ENCODE measurements at places on chromosomes 12 and 14.

DNA sequence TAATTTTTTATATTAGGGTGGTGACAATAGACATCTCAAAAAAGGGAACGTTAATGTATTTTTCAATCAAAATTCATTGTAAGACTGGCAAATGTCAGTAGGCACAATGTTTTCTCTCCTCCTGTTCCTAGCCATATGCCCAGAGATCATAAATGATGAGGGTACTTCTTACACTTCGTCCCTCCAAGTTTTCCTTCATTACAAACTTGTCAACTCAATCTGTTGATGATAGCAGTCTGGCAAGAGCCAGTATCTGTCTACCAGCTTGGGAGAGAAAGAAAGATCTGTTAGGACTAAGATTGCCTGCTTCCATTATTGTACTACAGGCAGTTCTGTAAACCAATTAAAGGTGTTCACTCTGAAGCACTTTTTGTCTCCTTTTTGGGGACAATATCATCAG, 130.9 kb upstream of the DAAM1 start:
- no peak for DNase-seq

DNA sequence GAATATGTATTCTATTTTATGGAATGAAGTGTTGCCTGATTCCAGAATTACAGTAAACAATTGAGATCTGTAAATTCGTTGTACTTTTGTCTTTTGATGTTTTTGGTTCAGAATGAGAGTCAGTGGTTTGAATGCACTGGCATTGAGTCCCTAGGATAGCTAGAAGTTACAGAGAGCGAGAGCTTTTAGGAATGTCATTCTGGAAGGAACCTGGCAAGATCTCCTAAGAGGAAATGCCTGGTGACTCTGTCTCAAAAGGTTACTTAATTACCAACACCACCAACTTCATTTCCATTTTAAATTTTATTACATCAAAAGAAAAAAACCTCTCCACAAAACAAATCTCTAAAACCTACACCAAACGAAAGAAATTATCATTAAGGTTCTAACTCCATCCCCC, 6.0 kb upstream of the CEBPE start:
- DNase-seq: no peak

- DNase-seq: no peak
Observed at GRCh38 chr12:67562513-67563287, 85.8 kb upstream of the DYRK2 start.

GRCh38 chr12:94282675-94283074, 134.3 kb downstream of the PLXNC1 start:
- peak; percentile 7 for DNase-seq

GRCh38 chr12:70928071-70928470, 7.5 kb upstream of the PTPRR start:
- DNase-seq: no peak

- no peak for DNase-seq
Observed at GRCh38 chr12:3667485-3667884, 85.4 kb downstream of the CRACR2A start.

GRCh38 chr12:122183588-122183940, 641 bp downstream of the LRRC43 start:
- no peak for DNase-seq

DNA sequence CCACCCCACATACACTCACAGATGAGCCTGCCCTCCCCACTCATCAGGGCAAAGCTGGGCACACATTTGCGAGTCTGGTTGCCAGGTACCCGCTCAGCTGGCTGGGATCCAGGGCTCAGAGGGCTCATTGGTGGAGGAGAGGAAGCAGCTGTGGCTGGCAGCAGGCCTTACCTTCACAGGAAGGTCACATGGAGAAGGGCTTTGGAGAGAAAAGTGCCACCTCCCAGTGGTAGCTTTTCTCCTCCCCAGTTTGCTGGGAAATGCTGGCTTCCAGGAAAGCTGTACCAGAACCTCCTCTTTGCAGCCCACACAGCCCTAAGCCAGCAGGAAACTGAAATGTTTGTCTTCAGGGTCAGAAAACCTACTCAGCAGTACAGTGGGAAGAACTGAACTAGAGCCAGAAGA, 55.6 kb downstream of the LGMN start:
- DNase-seq: no peak

- no peak for DNase-seq
Observed at GRCh38 chr14:68124050-68124449, 304.5 kb downstream of the RAD51B start.

- DNase-seq: no peak
Observed at GRCh38 chr12:106919910-106920544, 35.7 kb upstream of the TMEM263 start.

DNA sequence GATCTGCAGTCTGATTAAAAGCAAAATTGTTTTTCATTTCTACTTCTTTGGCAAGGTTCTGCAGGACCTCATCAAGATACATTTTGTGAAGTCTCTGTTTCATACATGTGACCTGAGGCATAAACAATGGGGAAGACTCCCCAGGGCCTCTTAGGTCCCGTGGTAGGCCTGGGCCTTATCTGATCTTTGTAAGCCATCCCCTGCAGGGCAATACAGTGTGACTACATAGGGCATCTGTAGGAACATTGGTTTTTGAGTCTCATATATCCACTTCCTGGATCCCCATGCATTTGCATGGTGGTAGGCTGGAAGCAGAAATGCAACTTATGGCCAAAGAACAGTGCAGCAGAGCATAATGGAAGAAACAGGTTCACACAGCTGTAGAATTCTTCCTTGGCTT, 6.0 kb downstream of the FAR2 start:
- no peak for DNase-seq

- no peak for DNase-seq
Observed at GRCh38 chr12:47980197-47980596, 16.8 kb downstream of the TMEM106C start.

DNA sequence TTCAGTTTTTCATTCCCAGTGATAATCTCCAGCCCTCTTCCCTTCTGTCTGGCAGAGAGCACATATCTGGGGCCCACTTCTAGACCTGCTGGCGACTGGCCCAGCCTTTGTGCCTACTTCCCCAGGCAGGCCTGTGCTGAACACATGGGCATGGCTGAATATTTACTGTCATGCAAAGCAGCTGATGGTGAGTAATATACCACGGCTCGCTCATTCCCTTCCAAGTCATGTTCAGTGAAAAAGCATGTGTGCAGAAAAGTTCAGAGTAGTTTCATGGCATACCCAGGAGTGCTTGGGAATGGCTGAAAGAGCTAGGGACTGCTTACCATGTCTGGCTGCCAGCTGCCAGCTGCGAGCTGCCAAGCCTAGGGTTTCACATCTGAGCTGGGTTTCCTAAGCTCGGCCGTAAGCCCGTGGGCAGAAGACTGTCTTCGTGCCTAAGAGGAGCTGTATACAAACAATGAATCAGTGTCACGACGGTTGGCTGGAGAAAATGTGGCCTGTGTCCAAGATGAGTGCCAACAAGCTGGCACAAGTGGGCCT, 179.9 kb upstream of the PELI2 start:
- no peak for DNase-seq

GRCh38 chr14:54683882-54684794, 117.2 kb downstream of the SAMD4A start:
- no peak for DNase-seq

DNA sequence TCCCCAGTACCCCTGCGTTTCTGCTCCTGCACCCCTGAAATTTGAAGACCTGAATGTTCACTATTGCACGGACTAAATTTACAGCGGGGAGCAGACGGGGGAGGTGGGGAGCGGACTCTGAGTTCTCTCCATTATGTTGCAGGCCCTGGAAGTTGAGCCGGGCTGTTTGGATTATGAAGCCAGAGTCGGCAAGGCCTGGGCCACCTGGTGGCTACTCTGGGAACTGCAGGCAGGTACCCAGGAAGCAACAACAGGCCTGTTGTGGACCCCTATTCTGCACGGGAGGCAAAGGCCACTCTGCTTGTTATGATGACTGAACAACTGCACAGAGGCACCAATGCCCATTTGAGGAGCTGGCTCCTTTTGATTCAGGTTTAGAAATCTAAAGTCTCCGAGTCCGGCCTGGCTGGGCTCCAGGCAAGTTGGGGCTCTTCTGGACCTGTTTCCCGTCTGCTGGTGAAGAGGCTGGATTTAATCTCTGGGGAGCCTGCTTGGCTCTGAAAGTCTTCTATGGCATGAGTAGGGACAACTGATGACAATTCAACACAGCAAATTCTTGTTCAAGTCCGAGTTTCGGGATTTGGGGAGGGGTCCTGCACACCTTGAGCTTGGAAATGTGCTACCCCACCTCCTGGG, 34.1 kb upstream of the FAM181A start:
- peak; percentile 52 for DNase-seq

- no peak for DNase-seq
Observed at GRCh38 chr14:101137234-101137633, 233.7 kb upstream of the RTL1 start.

DNA sequence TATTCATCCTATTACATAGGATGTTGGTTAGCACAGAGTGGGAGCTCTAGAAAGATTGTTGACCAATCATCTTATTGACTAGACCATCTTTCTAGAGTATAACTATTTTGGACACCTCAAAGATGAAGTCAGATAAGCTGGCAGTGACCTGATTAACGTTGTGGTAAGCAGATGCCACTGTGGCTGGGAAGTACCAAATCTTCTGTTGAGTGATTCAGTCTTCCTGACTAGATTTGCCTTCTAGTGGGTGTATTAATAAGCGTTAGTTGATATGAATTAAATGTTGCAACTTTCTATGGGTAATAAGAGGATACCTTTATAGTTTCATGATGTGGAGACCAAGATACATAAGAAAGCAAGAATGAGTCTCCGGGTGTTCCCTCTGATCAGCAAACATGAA, 51.2 kb upstream of the HELB start:
- no peak for DNase-seq

DNA sequence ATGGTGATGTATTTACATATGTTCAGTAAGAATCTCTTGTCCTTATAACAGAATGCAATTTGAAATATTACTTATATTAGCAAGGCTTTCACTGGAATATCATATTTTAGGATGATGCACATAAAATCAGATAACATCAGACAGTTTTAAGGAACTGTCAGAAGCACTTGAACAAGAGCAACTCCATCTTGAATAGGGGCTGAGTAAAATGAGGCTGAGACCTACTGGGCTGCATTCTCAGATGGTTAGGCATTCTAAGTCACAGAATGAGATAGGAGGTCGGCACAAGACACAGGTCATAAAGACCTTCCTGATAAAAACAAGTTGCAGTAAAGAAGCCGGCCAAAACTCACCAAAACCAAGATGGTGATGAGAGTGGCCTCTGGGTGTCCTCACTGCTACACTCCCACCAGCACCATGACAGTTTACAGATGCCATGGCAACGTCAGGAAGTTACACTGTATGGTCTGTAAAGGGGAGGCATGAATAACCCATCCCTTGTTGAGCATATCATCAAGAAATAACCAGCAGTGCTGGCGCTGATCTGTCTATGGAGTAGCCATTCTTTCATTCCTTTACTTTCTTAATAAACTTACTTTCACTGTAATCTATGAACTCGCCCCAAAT, 27.6 kb upstream of the ETV6 start:
- peak; percentile 3 for DNase-seq

GRCh38 chr12:57242329-57242690, 8.7 kb downstream of the STAC3 start:
- no peak for DNase-seq

DNA sequence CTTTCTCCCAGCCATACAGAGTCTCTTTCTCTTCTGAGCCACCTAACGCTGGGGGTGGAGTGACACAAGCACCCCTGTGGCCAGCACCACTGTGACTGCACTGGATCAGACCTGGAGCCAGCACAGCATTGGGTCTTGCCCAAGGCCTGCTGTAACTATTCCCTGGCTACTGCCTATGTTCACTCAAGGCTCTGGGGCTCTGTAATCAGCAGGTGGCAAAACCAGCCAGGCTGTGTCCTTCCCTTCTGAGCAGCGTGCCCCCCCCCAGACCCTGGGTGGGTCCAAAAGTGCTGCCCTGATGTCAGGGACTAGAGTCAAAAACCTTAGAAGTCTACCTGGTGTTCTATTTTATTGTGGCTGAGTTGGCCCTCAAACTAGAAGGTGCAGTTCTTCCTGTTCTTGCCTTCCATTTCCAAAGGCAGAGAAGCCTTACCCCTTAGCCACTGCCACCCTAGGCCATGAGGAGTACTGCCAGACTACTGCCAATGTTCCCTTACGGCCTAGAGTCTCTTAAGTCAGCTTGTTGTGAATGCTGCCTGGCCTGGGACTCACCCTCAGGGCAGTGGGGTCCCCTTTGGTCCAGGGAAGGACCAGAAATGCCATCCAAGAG, 49.9 kb downstream of the PELI2 start:
- DNase-seq: no peak

DNA sequence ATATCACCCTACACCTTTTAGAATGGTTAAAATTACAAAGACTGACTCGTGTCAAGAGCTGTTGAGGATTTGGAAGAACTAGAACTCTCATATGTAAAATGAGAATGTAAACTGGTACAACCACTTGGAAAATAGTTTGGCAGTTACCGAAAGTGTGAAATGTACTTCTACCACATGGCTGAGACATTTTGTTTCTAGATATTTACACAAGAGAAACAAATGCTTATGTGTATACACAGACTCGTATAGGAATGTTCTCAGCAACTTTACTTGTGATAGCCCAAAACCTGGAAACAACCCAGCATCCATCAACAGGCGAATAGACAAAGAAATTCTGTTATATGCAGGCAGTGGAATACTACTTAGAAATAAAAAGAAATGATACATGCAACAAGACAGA, 103.0 kb downstream of the BRMS1L start:
- DNase-seq: no peak

DNA sequence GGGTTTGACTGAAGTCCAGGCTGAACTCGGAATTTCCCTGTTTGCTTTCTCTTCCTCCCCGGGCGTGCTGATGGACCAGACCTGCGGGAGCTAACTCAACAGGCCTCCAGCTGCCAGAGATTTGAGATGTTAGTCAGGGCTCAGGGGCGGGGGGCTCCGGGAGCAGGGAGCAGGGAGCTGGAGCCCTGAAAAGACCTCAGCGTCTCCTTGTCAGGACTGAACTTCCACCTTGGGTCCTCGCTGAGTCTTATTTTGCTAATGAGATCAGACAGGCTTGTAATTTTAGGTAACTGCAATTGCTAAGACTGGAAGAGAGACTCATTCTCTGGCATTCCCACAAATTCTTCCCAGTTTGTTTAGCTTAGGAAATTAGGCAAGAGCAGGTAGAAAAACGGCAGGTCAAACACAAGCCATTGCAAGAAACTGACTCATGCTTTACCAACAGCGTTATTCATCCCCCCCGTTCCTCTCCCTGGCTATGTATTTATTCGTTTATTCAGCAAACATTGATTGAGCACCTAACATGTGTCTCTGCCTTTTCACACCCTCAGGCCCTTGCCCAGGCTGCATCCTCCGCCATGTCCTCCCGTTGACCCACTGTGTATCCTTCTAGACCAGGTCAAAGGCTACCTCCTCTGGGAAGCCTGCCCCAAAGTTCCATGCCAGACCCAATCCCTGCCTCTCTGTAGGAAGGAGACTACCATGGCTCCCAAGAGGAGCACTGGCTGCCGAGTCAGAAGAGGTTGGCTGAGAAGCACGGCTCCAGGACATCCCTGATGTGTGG, 80.4 kb upstream of the DIO3 start:
- no peak for DNase-seq

DNA sequence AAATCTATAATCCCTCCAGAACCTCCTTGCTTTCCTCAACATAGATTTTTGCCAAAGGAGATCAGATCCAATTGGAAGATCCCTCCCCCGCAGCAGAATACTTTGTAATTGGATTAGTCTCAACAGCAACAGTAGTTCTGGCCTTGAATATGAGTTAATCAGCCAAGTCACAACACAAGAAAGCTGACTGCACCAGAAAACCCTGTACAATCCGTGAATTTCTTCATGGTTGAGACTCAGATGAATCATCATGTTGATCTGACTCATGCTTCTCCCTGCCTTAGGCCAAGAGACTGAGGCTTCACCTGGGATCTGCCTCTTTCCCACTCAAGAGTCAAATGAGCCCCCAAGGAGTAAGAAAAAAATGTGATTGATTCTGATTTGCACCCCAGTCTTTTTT, 3.0 kb upstream of the METTL17 start:
- no peak for DNase-seq

GRCh38 chr14:64369201-64369600, 19.0 kb upstream of the MTHFD1 start:
- no peak for DNase-seq
